Activated T-helper 17 cell treated with anti-CD3 and anti-CD28 coated beads, Interleukin-2, amount 50 U/mL, for 72 hours (primary cell): ENCODE measurements at places on chromosomes 4 and X.
A peak's percentile ranks its signal among the peaks of the same experiment; 100 is the strongest.

- ATAC-seq, result no peak
These were observed 1.5 kb downstream of the USP38 start for GRCh38 chr4:143186212-143186611.

- ATAC-seq, result peak; percentile 61
These were observed 807 bp downstream of the SEL1L3 start for GRCh38 chr4:25861951-25862410.

- ATAC-seq, result no peak
These were observed 9.9 kb upstream of the GASK1B start for GRCh38 chr4:158182736-158183135.

DNA sequence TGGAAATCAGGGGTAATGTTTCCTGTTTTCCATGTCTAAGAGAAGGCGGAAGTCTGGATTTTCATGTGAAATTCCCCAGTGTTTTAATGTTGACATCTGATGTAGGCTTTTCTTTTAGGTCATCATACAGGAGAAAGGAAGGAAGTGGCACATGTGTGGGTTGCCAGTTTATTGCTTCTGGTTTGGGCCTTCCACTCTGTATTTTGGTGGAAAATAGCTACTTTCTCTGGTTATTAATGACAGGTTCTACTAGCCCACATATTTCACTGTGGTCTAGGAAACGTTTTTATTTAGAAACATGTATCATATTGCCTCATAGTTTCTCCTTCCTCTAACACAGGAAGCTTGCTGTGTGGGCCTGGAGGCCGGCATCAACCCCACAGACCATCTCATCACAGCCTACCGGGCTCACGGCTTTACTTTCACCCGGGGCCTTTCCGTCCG, 7.2 kb downstream of the PDHA1 start:
- ATAC-seq, result peak; percentile 81

DNA sequence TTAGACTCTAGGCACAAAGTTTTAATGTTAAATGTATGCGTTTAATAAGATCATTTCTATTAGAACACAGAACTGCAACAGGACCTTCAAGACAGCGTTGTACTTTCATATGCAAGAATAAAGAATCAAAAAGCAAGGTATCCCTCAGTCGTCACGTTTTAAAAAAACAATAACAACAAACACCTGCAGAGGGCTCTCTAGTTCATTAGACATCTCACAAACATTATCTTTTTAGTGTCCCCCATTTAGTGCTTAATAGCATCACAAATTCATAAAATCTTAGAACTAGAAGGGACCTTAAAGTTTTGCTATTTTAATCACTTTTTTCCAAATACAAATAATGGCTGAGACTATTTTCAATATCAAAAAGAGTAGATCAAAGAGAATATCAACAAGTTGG, 236.6 kb downstream of the DCHS2 start:
- ATAC-seq, result no peak

GRCh38 chr4:39118034-39118658, 56.1 kb downstream of the KLHL5 start:
- peak; percentile 76 for ATAC-seq

DNA sequence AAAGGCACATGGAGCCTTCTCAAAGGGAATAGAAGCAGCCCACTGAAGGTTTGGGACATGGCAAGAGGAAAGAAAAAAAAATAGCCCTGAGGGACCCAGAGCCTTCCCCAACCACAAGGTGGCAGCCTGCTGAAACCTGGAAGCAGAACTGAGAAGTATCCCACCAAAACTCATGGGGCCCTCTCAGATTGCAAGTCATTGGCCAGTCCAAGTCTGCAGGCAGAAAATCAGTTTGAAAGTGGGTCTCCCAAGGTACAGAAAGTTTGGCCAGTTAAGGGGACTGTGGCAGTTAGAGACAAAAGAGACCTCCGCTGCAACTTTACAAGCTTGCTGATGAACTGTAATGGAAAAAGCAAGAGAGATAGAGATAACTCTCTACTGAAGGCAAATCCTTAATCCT, 155.8 kb downstream of the ANTXR2 start:
- ATAC-seq, result peak; percentile 43

DNA sequence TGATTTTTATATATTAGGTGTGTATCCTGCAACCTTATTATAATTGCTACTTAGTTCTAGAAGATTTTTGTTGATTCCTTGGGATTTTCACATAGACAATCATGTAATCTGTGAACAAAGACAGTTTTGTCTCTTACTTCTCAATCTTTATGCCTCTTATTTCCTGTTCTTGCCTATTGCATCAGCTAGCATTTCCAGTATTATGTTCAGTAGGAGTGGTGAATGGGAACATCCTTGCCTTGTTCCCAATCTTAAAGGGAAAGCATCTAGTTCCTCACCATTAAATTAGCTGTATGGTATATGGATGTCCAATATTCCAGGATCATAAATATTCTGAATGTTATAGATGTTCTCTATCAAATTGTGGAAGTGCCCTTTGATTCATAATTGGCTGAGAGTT, 41.8 kb downstream of the AWAT2 start:
- no peak for ATAC-seq

DNA sequence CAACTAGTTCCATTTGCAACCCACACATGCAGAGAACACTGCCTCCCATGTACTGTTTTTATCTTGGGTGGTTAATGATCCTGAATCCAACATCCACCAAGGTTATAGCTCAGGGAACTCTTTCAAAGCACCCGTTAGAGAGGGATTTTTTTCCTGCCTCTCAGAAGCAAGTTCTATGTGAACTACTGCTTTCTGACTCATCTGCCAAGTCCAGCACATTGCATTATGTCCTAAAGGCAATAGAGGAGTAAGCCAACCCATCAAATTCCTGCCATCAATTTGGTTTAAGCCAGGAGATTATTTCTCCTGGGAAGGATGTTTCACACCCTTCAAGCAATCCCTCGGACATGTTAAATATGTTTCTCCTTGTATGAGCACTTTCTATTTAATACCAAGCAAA, 334.5 kb downstream of the GASK1B start:
- no peak for ATAC-seq

GRCh38 chr4:134911941-134912340, 710.4 kb upstream of the PABPC4L start:
- no peak for ATAC-seq

- ATAC-seq, result no peak
These were observed 33.6 kb downstream of the CLCN4 start for GRCh38 chrX:10190367-10190766.

- no peak for ATAC-seq
These were observed 204.2 kb upstream of the IL15 start for GRCh38 chr4:141432000-141432712.

DNA sequence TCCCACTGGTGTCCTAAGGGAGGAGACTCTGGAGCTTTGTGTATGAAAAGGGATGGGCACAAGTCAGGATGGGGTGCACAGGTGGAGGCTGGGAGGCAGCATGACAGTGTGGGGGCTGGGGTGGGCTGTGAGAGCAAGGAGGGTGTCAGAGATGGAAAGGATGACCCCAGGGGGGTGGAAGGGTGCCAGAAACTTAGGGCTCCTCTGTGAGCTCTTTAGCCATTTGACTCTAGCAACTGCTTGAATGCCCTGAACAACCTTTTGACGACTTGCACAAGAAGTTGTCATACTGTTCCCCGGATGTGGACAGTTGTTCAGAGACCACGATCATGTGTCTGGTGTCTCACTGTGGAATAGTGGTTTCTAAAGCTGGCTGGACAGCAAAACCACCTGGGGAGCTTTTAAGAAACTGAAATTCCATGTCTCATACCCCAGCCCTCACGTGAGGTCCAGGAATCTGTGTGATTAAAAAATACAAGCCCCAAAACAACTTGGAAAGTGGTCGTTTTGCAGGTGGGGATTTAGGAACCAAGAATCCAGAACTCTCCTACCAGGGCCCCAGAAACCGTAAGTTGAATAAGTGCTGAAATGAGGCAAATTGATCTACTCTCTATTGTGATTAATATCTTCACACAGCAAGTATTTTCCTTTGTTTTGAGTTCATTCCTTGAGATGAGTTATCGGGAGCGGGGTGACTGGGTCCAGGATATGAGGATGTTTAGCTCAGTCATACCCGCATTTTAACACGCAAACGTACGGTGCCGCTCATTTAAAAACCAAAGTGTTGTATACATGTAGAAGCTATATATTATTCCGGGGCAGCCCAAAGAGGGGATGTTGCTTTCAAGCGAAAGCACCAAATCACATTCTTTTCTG, 3.4 kb downstream of the RHOH start:
- ATAC-seq, result peak; percentile 68

DNA sequence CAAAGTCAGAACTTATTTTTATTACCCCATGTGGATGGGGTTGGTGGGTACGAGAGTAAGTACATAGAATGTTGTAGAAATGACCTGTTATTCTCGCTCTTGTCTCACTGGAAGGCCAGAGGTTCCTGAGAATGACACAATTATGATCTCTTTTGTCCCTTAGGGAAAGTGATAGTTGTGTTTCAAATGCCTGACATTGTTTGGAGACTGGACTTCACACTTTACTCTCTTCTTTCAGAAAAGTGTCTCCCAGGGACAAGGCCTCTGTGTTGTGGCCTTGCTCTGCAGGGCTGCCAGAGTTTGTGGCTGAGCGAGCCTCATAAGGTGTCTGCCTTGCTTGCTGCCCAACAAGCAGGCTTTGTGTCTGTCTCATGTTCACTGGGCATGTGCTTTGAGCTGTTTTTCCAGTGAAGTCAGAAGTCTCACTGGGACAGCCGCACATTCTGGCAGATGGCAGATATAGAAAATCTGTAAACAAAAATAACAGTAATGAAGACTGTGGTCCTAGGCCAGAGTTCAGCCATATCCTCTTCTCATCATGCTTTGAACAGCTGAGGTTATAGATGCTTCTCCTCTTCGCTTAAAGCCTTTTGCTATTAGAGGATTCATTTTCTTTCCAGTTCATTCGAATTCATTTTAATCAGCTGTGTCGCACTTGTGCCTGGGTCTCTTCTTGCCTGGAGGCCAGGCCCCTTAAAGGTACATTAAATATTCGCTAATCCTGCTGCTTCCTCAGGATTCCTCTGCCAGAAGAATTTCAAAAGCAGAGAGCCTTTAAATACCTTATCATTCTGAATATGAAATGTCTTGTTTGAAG, 14.4 kb downstream of the PPEF1 start:
- no peak for ATAC-seq

DNA sequence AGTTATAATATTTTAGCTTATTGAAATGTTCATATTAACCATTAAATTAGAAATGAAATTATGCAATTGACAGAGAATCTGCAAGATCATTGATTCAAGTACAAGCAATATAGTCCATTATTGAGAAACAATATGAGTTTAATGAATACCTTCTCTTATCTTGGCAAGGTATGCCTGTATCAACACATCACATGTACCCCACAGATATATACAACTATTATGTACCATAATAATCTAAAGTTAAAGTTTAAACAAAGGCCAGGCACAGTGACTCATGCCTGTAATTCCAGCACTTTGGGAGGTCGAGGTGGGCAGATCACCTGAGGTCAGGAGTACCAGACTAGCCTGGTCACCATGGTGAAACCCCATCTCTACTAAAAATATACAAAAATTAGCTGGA, 514.7 kb downstream of the PCDH7 start:
- ATAC-seq, result no peak

DNA sequence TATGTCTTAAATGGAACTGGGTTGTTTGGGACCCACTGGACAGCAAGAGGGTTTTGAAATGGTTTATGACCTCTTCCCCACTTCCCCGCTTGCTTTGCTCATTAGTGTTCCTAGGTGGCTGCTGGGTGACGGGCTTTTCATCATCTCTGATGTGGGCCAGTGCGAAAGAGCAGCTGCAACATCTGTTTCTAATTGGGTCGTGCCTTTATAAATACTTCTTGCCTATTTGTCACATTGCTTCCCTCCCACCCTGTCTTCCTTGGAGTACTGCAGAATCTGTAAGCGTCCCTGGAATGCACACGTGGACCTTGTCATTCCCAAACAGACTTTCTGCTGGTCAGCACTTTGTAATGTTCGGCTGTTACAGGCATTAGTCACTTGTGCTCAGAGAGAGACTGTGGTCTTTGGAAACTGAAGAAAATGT, 35.2 kb downstream of the SEPTIN11 start:
- no peak for ATAC-seq

DNA sequence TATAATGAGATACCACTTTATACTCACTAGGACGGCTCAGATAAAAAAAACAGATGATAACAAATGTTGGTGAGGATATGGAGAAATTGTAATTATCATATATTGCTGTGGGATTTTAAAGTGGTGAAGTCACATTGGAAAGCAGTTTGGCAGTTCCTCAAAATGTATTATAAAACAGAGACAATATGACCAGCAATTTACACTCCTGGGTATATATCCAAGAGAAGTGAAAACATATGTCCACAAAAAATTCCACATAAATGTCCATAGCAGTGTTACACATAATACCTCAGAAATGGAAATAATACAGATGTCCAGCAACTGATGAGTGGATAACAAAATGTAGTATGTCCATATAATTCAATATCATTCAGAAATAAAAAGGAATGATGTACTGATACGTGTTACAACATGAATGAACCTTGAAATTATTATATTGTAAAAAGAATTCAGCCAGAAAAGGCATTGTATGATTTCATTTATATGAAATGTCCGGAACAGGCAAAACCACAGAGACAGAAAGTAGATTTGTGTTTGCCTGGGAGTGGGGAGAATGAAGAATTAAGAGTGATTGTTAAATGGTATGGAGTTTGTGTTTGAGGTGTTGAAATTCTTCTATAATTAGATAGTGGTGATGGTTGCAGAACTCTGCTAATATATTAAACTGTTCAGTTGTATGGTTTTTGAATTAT, 220.9 kb downstream of the SLC7A11 start:
- ATAC-seq, result no peak

GRCh38 chrX:23993012-23993633, 33.9 kb downstream of the KLHL15 start:
- peak; percentile 79 for ATAC-seq

- no peak for ATAC-seq
These were observed 24.7 kb upstream of the PBDC1 start for GRCh38 chrX:76148041-76148665.

GRCh38 chr4:53173576-53173975, 192.3 kb downstream of the SCFD2 start:
- no peak for ATAC-seq

GRCh38 chr4:176302283-176303275, 17.2 kb upstream of the SPCS3 start:
- no peak for ATAC-seq

DNA sequence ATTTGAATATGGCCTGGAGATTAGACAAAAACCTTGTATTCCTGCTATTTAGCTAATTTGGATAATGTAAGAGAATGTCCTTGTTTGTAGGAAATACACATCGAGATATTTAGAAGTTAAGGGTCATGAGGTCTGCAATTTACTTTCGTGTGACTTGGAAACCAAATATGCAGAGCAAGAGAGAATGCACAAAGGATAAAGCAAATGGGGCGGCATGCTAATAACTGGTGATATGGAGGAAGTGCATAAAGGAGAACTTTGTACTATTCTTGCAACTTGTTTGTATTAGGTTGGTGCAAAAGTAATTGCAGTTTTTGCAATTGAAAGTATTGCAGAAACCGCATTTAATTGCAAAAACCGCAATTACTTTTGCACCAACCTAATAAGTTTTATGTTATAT, 7.2 kb upstream of the CXCR3 start:
- ATAC-seq, result no peak
